ENCODE measurements at places on chromosomes 4 and X. TPM values are rescaled to one million over a fixed set of nuclear protein-coding genes. Genes with fewer than 3 reads are reported as not detected.

DNA sequence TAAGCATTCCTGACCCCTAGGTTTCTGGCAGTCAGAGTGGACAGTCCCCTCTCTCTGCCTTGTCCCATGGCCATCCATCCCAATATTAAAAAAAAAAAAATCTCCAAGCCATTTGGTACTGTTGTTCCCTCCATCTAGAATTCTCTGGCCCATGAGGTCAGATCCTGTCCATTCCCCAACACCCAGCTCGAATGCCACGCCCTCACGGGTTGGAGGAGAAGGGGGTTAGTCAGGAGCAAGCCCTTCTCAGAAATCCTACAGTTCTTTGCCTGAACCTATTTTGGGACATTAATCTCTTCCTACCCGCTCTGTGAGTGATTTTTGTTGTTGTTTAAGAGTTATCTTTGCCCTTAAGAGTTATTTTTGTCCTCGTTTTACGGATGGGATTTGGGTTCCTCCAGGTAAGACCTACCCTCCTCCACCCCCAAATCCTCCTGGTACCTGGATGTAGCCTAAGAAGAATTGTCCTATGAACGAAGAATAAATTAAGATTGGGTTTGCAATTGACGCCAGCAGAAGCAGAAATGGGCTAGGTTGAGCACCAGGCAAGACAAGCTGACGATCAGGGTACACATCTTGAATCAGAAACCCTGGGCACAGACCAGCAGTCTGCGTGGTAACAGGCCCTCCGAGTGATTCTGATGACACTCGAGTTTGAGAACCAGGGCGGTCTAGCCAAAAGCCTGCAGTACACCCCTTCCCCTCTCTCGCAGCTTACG, 977 bp downstream of the RNF175 start:
- DNase-seq: no peak

GRCh38 chr4:40255393-40256281, 58.8 kb downstream of the RHOH start:
- no peak for DNase-seq

- DNase-seq: peak; percentile 72
Measured at GRCh38 chr4:153142700-153143438, 61.4 kb upstream of the TRIM2 start.

DNA sequence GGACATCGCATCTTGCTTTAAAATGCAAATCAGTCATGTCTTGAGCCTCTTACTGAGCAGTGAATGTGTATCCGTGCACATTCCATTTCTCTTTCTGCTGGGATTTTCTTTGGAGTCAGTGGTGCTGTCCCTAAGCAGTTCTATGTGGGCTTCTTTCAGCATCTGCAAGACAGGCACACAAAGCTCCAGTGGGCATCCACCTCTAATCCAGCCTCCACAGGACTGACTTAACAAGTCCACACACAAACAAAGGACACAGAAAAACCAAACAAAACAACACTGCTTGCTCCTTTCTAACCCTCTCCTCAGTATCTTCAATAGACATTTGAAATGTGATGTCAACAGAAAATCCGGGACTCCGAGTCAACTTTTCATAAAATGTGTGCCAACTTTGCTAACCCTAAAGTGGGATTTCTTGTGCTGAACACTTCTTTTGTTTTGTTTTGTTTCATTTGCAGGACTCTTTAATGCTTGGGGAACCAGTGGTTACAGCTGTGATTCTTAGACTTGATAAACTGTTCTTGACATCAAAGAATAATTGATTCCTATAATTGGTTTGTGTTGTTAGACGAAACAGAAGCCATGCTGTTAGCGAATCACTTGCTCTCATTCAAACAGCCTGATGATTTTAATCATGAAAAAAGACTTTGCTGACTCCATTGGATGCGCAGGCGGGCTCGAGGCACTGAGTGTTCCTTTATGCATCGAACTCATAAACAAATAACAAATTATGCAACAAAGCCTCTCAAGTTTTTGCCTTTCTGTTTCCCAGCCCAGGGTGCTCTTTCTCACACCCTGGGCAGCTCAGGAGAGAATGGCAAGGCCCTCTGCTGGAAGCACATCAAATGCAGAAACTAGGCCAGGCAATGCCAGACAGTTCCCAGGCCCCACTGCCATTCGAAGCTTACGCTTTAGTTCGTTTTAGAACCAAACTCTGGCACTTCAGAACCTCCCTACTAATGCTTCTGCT, 20.1 kb downstream of the ETNPPL start:
- DNase-seq: no peak

DNA sequence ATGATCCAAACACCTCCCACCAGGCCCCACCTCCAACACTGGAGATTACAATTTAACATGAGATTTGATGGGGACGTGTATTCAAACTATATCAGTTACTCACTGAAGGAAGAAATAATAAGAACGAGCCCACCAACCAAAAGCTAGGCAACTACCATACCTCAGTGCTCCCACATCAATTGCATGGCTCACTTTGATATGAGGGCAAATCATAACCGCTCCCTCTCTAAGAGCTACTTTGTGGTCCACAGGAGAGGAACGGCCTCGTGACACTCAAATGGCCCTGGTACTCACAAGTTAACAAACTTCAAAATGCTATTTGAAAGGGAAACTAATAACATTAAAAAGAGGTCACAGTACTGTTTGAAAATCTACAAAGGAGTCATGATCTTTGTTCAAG, 170.7 kb upstream of the SLC7A11 start:
- DNase-seq: no peak

DNA sequence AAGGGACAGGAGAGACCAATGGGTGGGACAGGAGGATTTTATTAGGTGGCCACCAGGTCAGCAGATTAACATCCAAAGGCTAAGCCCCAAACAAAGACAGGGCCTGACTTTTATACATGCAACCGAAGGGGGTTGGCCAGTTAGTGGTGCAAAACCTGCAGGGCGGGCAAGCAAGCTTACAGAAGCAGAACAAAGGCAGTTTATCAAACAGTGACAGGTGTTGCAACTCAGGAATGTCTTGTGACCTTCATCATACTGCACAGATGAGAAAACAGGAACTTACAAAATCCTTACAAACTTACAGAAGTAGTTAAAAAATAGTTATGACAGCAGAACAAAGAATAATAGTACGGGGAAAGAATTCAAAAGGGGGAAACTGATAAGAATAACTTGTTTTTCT, 708.1 kb downstream of the GLUD2 start:
- no peak for DNase-seq

DNA sequence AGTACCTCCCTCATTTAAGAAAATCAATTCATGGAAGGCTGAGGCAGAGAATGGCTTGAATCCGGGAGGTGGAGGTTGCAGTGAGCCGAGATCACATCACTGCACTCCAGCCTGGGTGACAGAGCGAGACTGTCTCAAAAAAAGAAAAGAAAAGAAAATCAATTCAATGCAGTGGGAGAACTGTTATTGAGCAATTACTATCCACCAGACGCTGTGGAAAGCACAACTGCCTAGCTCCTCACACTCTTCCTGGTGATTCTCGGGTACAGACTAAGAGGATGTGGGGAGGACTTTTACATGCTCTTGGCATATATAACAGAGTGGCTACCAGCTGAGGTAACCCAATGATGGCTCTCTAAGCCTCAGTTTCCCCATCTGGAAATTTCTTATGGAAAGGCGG, 2.7 kb upstream of the TMSB4X start:
- DNase-seq: no peak

- no peak for DNase-seq
Measured at GRCh38 chr4:109315341-109315740, 12.9 kb upstream of the COL25A1 start.

- peak; percentile 14 for DNase-seq
Measured at GRCh38 chrX:50432829-50433289, 37.8 kb downstream of the DGKK start.

- DNase-seq: no peak
Measured at GRCh38 chr4:77952457-77952856, 89.8 kb downstream of the MRPL1 start.

DNA sequence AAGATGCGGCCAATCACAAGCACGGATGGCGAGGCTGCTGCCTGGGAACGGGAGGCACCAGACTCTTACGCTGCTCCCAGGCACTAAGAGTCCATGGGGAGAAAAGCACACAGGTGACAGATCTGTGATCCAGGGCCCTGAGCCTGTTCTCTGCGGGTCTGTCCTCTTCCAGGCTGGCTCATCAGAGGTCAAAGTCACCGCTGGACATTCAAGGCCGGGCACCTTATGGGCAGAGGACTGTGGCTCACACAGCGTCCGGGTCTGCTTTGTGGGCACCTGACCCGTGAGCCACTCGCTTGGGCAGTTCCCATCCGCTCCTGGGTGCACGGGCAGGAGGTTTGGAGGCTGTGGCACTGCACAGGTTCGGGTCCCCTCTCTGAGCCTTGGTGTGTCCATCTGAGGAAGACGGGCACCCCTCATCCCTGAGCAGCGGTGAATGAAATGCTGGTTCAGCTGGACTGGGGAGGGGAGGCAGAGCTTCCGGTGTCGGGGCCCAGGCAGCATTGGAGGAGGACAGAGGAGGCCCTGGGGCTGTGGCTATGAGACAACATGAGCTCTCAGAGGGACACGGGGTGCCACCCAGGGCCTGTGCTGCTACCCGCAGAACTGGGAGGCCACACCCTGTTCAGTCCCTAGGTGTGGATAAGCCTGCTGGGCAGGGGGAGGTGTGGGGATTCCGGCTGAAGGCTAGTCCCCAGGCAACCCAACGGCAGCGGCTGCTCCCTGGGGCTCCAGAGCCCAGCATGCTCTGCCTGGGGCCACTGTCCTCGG, 61.2 kb upstream of the AFAP1 start:
- no peak for DNase-seq

DNA sequence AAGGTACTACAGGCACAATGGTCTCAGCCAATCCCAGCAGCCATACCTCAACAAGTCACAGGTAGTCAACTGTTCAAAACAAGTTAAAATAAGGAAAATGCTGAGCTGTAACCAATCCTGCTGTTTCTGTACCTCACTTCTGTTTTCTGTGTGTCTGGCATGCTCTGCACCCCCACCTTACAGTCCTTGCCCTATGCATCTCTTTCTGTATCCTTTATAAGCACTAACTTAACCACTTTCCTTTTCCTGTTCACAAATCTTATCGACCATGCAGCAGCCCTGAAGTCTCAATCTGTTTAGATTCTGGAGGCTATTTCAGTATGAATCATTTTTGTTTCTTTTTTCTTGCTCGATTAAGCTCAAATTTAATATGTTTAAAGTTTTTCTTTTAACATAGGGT, 12.5 kb upstream of the FAM13A start:
- no peak for DNase-seq

DNA sequence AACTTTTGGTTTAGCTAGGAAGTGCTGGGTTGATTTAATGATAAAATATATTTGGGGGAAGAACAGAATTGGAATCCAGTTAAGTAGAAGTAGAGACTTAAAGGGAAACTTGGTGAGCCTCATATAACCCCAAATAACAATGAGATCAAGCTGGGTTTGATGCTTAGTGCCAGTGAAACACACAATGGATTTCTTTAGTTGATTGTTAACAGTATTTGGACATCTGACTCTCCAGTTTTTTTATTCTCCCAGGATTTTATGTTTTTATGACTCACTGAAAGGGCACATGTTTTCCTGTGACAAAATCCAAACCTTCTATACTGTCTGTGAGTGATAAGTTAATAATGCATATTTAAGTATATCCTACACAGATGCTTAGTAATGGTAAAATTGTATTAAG, 2.7 kb upstream of the NEUROG2 start:
- DNase-seq: no peak

DNA sequence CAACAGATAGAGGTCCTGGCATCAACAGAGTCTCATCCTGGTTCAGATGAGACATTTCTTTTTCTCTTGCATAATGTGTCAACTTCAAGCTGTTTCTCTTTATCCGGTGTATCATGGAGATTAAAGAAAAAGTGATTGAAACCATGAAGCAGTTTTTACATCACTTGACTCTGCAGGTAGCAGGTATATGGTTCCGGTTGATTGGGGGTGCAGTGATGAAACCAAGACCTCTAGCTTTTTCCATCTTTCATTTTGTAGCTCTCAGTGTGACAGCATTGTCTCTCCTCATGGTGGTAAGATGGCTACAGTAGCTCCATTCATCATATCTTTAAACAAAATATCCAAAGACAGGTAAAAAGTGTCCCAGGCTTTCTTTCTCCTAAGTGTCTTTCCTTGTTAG, 2.4 kb upstream of the HOPX start:
- no peak for DNase-seq

GRCh38 chr4:90982813-90983212, 855.6 kb downstream of the CCSER1 start:
- DNase-seq: no peak

GRCh38 chr4:27119239-27119638, 258.6 kb downstream of the STIM2 start:
- DNase-seq: no peak

GRCh38 chrX:112830540-112830939, 10.1 kb downstream of the AMOT start:
- no peak for DNase-seq

DNA sequence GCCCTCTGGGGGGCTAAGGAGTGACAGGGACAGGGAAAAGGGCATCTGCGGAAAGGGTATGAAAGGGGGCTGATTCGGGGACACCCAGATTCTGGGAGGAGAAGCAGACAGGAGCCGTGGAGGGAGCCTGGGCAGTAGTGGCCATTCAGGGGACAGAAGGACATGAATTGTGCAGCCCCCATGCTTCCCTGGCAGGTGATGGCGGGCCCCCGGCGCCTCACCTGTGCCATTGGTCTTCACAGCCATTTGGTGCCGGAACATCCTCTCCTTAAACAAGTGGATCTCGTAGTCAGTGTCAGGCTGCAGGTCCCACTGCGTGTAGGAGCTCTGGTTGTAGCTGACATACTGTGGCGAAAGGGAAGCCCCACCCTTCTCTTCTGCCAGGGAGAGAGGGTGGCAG, 21.9 kb downstream of the L1CAM start:
- no peak for DNase-seq

GRCh38 chr4:125796138-125796537, 481.4 kb downstream of the FAT4 start:
- DNase-seq: no peak

DNA sequence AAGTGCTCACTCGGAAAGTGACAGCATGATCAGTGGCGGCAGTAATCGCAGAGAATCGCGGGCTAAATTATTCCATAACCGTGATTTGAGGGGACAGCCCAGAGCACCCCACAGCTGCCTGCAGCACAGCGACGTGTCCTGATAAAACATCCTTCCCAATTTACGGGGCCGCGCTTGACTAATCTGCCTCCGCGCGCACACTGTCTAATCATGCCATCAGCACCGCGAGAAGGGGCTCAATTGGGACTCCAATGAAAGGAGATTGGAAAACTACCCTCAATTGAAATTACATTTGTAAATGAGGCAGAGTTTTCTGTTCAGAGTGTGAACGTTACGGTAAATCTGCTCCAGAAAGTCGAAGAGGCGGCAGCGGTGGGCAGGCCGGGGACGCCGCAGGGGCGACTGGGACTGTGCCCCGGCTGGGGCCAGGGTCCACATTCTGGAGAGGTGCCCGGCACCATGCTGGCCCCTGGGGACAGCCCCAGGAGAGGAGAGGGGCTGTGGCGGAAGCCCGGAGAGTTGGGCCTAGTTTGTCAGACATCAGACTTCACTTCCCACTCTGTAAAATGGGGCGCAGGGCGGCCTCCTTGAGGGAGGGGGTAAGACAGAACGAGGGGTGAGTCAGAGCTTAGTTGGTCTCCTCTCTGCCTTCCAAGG, 107.7 kb downstream of the FAM53A start:
- no peak for DNase-seq

GRCh38 chrX:115060013-115060412, 42.6 kb upstream of the IL13RA2 start:
- no peak for DNase-seq

Gene CXCL1
- 0.91 TPM for polyA plus RNA-seq

Gene BGN
- 169 TPM for polyA plus RNA-seq

Gene TMLHE
- polyA plus RNA-seq: 29.7 TPM

Gene CLNK
- 0.85 TPM for polyA plus RNA-seq

Gene KLHL4
- 6.4 TPM for polyA plus RNA-seq

Gene FGFR3
- polyA plus RNA-seq: 71.8 TPM

Gene TKTL2
- not detected for polyA plus RNA-seq

Gene LIMCH1
- 110 TPM for polyA plus RNA-seq

Gene BMX
- polyA plus RNA-seq: 0.67 TPM

Gene MSX1
- polyA plus RNA-seq: 1.1 TPM

Gene MID1
- polyA plus RNA-seq: 23.0 TPM
